ENCODE measurements at places on chromosomes 5 and 9.

- no peak for DNase-seq
Measured at GRCh38 chr5:97105501-97106215, 36.8 kb downstream of the LIX1 start.

DNA sequence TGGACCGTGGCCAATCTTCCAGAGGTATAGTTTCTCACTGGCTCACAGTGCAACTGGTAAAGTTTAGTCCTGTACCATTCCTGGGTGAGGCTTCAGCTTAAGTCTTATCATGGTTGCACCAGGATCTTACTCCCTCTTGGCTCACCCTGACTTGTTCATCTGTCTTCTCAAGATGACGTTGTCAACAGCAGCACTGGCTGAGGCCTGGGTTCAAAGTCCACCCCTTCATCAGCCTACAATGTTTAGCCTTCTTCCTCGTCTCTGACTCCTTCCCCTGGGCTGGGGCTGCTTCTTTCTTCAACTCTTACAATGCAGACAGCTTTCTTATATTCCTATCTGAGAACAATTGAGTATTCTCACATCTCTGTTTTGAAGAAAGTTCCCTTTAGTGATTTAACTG, 311.1 kb upstream of the CLINT1 start:
- DNase-seq = no peak

- no peak for DNase-seq
Measured at GRCh38 chr9:116705531-116705930, 18.4 kb downstream of the TRIM32 start.

- DNase-seq = no peak
Measured at GRCh38 chr9:93911801-93912554, 43.2 kb downstream of the BARX1 start.

DNA sequence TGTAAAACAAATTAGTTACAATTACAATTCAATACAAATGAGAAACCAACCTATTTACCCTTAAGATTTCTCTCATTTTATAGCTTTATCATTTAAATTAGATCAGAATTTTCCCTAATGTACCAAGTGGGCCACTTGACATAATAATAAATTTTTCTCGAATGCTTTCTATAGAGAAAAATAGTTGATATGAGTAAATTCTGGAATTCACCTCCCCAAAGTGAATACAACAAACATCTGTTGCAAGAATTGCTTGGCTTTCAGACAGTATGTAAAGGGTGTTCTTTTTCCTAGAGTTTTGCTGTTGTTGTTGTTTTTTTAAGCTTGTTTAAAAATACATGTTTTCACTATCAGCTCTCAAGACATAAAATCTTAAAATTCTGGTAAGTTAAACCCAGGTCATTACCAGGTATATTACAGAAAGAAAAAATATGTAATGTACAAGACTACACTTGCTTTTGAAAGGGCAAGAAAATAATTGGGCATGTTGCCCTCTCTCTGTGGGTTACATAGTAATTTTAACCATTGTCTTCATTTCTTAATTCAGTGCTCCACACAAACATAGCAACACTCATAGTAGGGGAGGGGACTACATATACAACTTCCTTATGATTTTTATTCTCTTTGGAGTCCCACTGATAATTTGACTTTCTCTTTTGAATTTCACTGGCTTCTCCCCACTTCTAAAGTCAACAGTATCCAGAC, 200.6 kb downstream of the ARL15 start:
- no peak for DNase-seq

DNA sequence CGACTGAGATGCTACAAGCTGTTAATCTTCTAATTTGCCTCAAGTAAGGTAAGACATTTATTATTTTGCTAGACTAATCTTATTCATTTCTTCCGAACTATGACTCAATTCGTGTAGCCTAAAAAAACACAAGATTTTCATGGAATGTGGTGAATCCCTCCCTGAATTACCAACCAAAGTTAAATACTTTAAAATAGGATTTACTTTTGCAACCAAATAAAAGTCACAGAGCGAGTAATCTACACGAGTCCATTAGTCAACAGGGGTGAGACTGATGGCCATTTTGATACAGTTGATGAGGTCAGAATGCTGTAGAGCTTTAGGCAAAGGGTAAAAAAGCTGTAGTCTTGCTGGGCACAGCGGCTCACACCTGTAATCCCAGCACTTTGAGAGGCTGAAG, 13.1 kb upstream of the BNC2 start:
- no peak for DNase-seq

GRCh38 chr5:154937186-154937717, 759 bp downstream of the GEMIN5 start:
- DNase-seq = no peak

DNA sequence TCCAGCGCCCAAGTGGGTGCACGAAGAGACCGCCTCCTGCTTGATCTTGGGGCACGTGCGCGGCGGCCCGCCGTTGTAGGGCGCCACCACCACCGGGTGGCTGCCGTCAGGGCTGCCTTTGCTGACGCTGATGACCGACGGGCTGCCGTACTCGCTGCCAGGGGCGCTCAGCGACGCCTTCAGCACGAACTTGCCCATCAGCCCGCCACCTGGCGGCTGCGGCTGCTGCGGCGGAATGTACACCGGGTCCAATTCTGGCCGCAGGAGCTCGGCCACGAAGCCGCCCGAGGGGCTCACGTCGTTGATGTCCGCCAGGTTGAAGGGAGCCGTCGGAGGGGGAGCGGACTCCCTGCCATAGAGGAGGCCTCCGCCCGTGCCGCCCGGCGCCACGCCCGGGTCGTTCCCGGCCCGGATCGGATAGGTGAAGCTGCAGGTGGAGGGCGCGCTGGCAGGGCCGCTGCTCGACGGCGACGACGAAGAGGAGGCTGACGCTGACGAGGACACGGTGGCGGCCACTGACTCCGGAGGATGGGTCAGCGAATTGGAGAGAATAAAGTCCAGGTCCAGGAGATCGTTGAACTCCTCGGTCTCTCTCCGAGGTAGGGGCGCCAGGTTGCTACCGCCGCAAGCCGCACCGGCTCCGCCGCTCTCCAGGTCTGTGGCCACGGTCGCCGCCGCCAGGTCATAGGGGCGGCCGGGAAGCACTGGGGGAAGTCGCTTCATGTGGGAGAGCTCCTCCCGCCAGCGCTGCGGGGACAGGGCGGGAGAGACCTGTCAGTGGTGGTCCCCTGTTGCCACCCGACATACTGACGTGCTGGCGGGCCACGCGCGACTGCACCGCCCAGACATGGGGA, 1.8 kb downstream of the KLF4 start:
- DNase-seq = peak; percentile 36

GRCh38 chr9:18319918-18320445, 154.0 kb upstream of the ADAMTSL1 start:
- DNase-seq = no peak

GRCh38 chr5:95591490-95591901, 28.4 kb upstream of the GPR150 start:
- DNase-seq = no peak

DNA sequence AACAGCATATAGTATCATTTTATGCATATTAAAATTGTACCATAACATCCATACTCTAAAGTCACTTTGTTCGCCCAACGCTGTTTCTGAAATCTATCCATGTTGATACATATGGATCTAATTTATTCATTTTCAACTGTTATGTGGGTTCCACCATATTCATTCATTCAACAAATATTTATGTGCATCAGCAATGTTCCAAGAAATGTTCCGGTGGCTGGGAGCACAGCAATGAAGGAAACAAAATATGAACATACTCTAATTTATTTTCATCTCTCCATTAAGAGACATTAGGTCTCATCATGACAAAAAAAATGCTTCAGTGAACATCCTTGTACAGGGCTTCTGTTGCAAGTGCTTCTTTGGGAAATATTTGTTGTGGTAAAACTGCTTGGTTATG, 75.4 kb downstream of the MARCHF3 start:
- no peak for DNase-seq

GRCh38 chr5:17315710-17316221, 98.3 kb downstream of the BASP1 start:
- no peak for DNase-seq

DNA sequence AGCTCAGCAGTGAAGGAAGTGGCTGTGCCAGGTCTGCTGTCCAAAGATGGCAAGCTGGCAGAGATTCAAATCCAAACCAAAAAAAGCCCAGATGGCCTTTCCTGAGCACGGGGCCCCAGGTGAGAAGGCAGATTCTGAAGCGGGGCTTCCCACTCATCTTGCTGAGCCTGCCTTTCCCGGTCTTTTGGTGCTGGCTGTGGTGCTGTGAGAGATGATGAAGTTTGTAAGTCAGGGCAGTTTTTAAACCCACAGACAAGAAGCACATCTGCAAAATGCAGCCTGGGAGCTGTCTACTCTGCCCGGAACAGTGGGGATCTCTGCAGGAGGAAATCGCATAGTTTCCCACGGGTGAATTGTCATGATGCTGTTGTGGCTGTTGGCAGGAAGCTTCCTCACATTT, 85.0 kb upstream of the IRX4 start:
- DNase-seq = no peak

DNA sequence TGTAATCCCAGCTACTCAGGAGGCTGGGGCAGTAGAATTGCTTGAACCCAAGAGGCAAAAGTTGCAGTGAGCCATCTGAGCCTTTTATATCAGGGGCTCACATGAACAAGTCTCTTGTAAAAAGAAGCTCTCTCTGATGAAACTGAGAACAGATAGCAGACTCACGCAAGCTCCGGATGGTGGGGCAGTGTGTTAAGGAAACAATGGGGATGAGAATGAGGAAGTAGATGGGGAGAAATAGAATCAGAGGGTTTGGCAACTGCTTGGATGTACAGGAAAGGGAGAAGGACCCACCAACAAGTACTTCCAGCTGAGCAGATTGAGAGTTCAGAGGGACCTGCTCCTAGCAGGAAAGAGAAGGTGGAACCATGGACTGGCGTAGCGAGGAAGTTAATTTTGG, 18.6 kb downstream of the TMEM252 start:
- no peak for DNase-seq

GRCh38 chr9:8815931-8816330, 1016.4 kb upstream of the DMAC1 start:
- no peak for DNase-seq

GRCh38 chr5:125186911-125187375, 440.5 kb upstream of the ZNF608 start:
- no peak for DNase-seq

DNA sequence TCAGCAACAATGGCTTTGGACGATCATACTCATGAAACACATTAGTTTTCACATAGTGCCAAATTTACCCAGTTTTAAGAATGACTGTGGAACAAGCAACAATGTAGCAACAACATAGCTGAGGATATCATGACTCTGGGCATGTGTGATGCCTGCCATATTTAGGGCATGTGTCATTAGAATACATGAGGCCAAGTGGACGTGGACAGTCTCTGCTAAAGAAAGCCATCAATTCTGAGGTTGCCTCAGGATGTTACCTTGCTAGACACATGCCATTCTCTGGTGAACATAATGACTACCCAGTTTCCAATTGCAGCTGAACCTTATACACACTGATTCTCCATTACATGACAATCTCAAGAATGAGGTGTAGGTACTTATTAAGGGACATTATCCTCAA, 103.3 kb upstream of the ADAMTS19 start:
- no peak for DNase-seq

- DNase-seq = no peak
Measured at GRCh38 chr5:113939988-113940387, 421.9 kb upstream of the KCNN2 start.

GRCh38 chr9:272251-273213, 57.9 kb downstream of the DOCK8 start:
- peak; percentile 35 for DNase-seq

DNA sequence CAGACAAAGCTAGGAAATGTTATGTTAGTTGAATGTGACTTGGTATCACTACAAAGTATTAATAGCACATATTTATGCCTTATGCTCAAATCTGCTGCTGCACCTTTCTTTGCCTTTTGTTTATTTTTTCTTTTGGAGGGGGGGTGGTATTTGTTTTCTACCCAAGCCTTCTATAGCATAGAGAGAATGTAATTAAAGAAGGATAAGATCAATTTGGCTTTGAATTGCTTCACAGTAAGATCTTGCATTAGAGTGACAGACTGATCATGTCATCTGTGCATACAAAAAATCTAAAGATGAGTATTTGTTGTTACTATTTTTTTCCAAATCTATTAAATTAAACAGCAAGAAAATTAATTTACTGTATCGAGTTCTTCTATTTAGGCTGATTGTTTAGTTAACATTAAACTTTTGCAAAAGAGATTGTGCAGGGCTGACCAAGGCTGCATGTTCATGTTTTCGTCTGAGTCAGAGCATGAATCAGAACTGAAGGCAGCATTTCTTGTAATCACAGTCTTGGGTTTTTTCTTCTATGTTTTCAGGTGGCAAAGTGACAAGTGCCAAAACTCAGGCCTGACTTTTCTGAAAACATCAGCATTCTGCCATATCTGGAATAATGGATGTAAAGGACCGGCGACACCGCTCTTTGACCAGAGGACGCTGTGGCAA, 1007.1 kb upstream of the WWC1 start:
- DNase-seq = no peak

GRCh38 chr5:141100243-141100805, at the start of gene PCDHB3:
Gene PCDHB3 (plus strand): TSS chr5:141100473. CDS start chr5:141100650, 177 bp downstream.
- peak; percentile 28 for DNase-seq

GRCh38 chr5:111379391-111379816, 132.9 kb downstream of the STARD4 start:
- no peak for DNase-seq

GRCh38 chr5:91151947-91152346, 231.2 kb downstream of the ARRDC3 start:
- peak; percentile 32 for DNase-seq

DNA sequence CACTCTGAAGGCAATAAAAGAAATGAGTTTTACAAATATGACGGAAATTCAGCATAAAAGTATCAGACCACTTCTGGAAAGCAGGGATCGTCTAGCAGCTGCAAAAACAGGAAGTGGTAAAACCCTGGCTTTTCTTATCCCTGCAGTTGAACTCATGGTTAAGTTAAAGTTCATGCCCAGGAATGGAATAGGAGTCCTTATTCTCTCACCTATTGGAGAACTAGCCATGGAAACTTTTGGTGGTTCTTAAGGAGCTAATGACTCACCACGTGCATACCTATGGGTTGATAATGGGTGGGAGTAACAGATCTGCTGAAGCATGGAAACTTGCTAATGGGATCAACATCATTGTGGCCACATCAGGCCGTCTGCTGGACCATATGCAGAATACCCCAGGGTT, 93.5 kb upstream of the RGMB start:
- DNase-seq = no peak

DNA sequence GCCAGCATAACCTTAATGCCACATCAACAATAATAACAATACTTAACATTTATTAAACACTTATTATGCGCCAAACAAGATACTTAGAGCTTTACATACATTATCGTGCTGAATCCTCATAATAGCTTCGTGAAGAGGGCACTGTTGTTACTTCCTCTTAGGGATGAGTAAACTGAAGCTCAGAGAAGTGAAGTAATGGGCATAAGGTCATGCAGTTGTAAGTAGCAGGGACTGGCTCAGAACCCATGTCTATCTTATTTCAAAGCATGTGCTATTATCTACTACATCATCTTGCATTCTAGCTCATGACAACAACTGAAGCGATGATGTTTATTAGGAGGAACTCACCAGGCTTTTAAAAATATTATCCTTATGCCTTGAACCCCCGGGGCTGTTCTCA, 34.9 kb upstream of the PPP3R2 start:
- DNase-seq = no peak

DNA sequence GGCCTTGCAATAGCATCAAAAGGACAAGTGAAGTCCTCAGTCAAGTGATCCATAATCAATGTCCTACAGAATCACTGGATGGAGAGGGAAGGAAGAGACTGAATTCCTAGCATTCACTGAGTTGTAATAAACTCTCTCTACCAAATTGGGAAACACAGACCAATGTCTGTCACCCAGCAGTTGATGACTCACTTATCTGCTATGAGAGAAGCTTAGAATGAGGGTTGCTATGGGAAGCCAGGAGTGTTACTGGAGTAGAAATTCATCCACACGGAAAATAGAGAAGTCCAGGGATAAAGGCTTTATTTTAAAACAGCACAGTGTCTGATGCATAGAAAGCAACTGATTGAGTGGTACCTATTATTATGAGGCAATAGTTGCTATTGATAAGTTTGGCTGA, 407.4 kb downstream of the BRINP1 start:
- DNase-seq = no peak
